ENCODE measurements at places on chromosomes 5 and 9. TPM values are rescaled to one million over a fixed set of nuclear protein-coding genes. Genes with fewer than 3 reads are reported as not detected.

The FBXW2 gene
- 39.1 TPM for total RNA-seq

The BHMT2 gene
- 2.5 TPM for total RNA-seq

The SHOC1 gene
- not detected for total RNA-seq

The BNC2 gene
- total RNA-seq = 16.8 TPM

The FBP2 gene
- total RNA-seq = not detected

The ORM2 gene
- not detected for total RNA-seq

The GCNT4 gene
- 0.07 TPM for total RNA-seq

The MCTP1 gene
- total RNA-seq = 192 TPM

The OGN gene
- not detected for total RNA-seq

The ECSCR gene
- 513 TPM for total RNA-seq

The FBLL1 gene
- total RNA-seq = 0.86 TPM

The SETD9 gene
- total RNA-seq = 15.6 TPM

The NIPBL gene
- total RNA-seq = 28.9 TPM

The CER1 gene
- total RNA-seq = not detected

The SLCO6A1 gene
- not detected for total RNA-seq

The WNK2 gene
- total RNA-seq = not detected

The CCNI2 gene
- 0.04 TPM for total RNA-seq

The NR2F1 gene
- 32.4 TPM for total RNA-seq

The MRPS30 gene
- 61.0 TPM for total RNA-seq

The TEX48 gene
- total RNA-seq = not detected

The UNC13B gene
- 70.2 TPM for total RNA-seq

The CTSV gene
- 1.1 TPM for total RNA-seq

The EQTN gene
- not detected for total RNA-seq

The OR1Q1 gene
- total RNA-seq = not detected

The GMCL2 gene
- total RNA-seq = not detected

The CA9 gene
- 0.40 TPM for total RNA-seq

The DBN1 gene
- total RNA-seq = 201 TPM

The GPR151 gene
- not detected for total RNA-seq

The MAMDC4 gene
- 0.86 TPM for total RNA-seq

The GRAMD2B gene
- 2.0 TPM for total RNA-seq

The DMRT3 gene
- not detected for total RNA-seq
